ENCODE measurements at places on chromosomes 11 and 22.

- no peak for DNase-seq
These were observed at the start of gene OR51A7 for GRCh38 chr11:4903484-4903883. Gene OR51A7, plus strand, starts transcription at chr11:4903783. Its CDS starts 3,587 bp downstream, at chr11:4907370.

- no peak for DNase-seq
These were observed at the start of gene CEND1 for GRCh38 chr11:789943-790342. Gene CEND1, minus strand, starts transcription at chr11:790090. Its CDS starts 1,514 bp downstream, at chr11:788576.

DNA sequence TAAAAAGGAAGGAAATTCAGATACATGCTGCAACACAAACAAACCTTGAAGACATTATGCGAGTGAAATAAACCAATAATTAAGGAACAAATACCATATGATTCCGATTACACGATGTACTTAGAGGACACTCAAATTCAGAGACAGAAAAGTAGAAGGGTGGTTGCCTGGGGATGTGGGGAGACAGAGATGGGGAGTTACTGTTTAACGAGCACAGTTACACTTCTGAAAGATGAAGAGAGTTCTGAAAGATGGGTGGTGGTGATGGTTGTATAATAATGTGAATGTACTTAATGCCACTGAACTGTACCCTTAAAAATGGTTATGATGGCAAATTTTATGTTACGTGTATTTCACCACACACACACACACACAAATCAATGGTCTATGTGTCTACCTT is 14.7 kb downstream of the ZBTB44 start:
- no peak for DNase-seq

- DNase-seq: no peak
These were observed 187.8 kb downstream of the SNX19 start for GRCh38 chr11:130728185-130729180.

- DNase-seq: no peak
These were observed 107.4 kb downstream of the SERGEF start for GRCh38 chr11:17905477-17905876.

DNA sequence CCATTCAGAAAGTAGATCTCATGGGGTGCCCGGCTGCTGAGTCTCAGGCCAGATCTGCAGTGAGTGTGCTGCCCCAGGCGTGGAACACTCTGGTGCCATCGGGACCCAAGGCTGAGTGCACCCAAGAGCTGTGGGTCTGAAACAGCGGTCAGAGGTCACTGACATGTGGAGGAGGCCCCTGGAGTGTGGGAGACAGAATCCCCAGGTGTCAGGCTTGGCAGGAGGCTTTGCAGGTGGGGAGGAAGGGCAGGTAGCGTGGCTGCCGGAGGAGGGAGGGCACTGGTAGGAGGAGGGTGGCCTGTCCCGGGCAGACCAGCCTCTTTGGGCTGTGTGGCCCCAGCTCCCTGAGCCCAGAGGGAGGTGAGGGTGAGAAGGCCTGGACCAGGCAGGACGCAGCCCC is 31.7 kb upstream of the KRTAP5-6 start:
- no peak for DNase-seq

- DNase-seq: no peak
These were observed 62.1 kb downstream of the LRP5 start for GRCh38 chr11:68374531-68374930.

GRCh38 chr11:10476342-10476741 is 21.3 kb downstream of the AMPD3 start:
- DNase-seq: no peak

- DNase-seq: no peak
These were observed 8.3 kb downstream of the TRIM29 start for GRCh38 chr11:120129570-120129969.

GRCh38 chr11:12275818-12276217 is 101.6 kb upstream of the PARVA start:
- no peak for DNase-seq

DNA sequence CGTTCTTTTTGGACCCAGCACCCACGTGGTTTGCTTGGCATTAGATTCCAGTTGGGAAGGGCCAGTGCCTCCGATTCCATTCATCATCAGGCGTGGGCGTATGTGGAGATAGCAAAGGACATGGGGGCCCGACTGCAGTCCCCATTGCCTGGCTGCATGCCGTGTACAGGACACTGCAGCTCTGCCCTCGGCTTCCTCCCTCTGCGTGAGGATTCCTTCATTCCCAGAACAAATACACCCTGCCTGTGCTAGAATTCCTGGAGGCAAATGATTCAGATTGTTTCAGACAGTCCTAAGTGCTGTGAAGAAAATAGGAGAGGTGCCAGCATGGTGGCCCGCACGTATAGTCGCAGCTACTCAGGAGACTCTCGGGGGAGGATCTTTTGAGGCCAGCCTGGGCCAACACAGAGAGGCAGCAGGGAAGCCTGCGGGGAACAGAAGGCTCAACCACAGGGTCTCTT is 15.4 kb downstream of the DERL3 start:
- no peak for DNase-seq

- DNase-seq: no peak
These were observed 32.0 kb downstream of the TMEM184B start for GRCh38 chr22:38240734-38241252.

DNA sequence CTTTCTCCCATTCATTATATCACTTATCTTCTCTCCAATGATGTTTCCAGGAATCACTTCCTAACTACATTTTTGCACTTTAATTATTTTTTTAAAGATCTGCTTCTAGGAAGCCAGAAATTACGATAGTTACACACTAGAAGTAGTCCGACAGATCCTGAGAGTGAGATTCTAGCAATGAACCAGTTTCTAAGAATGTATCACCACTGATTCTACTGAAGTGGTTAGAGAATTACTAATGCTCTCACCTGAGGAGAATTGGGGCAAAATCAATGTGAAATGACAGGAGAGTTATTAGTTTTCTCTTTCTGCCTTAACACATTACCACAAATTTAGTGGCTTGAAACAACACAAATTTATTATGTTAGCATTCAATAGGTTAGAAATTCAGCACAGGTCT is 241.2 kb downstream of the CASP12 start:
- no peak for DNase-seq

GRCh38 chr11:77801477-77801876 is 19.0 kb downstream of the RSF1 start:
- no peak for DNase-seq

DNA sequence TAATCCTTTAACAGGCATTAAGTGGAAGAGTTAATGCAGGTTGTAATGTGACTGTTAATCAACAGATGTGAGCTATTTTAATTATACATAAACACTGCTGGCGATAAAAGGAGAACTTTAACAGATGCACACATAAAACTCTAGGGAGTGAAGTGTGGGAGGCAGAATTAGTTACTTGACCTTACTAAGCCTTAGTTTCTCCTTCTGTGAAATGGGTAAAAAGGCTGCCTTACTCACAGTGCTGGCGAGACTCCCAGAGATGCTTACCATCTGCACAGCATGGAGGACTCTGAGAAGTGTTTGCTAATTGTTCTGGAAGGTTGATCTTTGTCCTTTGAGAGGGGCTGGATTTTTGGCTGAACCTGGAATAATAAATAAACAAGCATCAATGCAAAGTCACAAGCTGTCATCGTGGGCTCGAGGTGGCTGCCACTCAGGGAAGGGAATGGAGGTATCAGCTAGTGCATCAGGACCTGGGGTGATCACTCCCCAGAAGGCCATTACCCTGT is 58.6 kb upstream of the MPEG1 start:
- no peak for DNase-seq

GRCh38 chr11:88282747-88283515 is 54.6 kb downstream of the CTSC start:
- no peak for DNase-seq

GRCh38 chr11:2933375-2934020 is 4.3 kb upstream of the PHLDA2 start:
- no peak for DNase-seq

GRCh38 chr11:62842171-62842741 is 2.9 kb upstream of the WDR74 start:
- no peak for DNase-seq

DNA sequence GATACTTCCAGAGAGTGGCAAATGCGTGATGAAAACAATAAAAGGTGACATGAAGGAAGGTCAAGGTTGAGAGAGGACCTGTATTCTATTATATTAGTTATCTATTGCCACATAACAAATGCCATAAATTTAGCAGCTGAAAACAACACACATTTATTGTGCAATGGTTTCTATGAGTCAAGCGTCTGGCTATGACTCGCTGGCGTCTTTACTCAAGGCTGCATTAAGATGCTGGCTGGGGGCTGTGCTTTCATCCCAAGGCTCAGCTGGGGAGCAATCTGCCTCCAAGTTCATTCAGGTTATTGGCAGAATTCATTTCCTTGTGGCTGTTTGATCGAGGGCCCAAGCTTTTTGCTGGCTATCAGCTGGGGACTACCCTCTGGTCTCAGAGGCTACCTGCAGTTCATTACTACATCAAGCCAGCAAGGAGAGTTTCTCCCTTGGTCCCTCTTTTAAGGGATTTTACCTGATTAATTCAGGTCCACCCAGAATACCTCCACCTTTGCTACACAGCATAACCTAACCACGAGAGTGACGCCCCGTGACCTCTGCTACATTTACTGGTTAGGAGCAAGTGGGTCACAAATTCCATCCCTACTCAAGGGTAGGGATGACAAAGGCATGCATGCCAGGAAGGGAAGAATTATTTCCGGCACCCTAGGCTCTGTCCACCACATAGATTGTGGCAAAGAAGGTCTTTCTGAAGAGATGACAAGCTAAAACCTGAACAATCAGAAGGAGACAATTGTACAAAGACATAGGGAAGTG is 549.1 kb downstream of the MN1 start:
- DNase-seq: no peak
